GM18507 (cell line): ENCODE measurements at places on chromosomes 16 and 17.

- DNase-seq, result peak; percentile 93
These were observed at the start of gene METRNL for GRCh38 chr17:83079352-83079747. METRNL (plus strand) TSS chr17:83079609; CDS start chr17:83079816, 207 bp downstream.

GRCh38 chr17:30832438-30833124 is 815 bp downstream of the ATAD5 start:
- DNase-seq, result no peak

DNA sequence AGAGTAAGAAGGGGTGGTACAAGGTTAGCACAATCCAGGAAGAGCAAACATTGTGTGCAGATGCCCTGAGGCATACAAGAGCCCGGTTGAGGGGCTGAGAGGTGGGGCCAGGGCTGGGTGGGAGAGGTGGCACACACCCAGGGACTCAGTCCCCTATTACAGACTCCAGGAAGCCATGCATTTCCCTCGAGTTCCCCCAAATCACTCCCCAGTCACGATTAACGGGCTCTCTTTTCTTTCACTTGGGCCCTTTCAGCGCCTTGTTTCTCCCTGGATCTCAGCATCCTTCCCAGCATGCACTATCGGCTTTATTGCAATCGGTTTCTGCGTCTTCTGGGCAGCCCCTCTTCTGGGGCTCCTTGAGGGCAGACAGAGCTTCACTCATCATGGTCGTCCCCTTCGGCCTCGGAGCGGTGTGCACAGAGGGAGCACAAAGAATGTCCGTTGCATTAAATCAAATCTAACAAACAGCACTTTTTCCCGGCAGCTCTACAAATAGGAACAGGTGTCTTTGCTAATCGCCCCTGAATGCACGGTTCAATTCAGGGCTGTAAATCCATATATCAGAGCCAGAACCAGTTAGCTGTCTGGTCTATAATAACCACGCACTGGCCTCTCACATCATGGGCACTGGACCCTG is 184.6 kb upstream of the HSBP1 start:
- DNase-seq, result no peak

GRCh38 chr16:80100186-80100585 is 440.6 kb upstream of the DYNLRB2 start:
- DNase-seq, result no peak

DNA sequence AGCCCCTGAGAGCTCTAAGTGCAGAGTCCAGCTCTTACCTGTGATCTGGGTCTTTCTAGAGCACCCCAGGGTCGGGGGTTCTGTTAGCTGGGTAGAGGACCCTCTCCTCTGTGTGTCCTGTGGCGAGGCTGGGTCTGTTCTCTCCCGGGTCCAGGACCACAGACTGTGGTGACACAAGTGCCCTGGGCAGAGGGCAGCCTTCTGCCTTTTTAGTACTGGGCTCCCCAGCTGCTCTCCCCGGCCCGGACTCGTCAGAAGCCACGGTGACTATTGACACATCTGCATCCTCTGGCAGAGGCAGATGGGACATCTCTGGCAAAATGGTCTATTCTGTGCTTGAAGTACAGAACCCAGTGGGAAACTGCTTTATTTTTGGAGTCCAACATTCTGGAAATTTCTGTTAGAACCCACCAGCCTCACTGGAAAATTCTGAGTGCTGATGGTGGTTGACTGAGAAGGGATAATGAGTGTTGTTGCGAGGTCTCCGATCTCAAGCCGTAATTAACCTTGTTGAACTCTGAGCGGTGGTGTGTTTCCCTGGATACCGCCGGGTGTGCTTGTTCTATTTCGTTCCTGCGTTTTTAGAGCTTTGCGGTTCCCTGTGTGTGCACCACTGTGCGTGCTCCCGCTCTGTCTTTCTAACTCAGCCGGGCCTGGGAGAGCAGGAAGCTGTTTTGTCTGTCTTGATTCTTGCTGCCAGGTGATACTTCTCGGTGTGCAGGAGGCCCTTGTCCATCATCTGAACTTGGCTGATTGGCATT is 26.0 kb upstream of the NUDT16L1 start:
- DNase-seq, result no peak

- no peak for DNase-seq
These were observed 139.0 kb upstream of the TNRC6C start for GRCh38 chr17:77819497-77819896.

- DNase-seq, result no peak
These were observed 20.0 kb downstream of the ABHD15 start for GRCh38 chr17:29546830-29547229.

DNA sequence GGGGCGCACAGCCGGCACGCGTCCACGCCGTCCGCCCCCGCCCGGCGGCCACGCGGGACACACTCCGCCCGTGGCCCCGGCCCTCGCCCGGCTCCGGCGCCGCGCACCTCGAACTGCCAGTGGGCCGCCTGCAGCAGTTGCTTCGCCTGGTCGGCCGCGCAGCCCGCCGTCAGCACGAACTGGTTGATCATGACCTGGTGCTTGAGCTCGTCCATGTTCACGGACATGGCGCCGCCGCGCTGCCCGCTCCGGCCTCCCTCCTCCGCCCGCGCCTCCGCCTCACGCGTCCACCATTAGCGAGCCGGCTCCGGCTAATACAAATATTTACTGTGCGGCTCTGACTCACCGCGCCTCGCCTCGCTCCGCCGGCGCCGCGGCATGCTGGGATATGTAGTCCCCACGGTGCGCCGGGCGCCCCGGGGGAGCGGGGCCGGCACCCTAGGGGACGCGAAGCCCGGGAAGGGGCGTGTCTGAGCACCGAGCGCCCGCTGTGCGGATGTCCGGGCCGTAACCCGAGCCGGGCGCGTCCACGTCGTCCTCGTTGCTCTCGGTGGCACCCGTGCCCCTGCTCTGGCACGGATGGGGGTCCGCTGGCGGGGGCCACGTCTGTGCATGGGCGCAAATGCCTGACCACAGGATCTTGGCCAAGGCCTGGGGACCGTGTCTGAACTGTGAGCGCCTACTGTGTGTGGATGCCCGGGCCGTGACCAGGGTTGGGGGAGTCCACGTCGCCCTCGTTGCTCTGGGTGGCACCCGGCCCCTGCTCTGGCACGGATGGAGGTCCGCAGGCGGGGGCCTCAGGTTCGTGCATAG is at the start of gene UBALD1:
TSS of gene UBALD1 (minus strand) at position 318 of the 813 bp plus-strand sequence. CDS start at position 227, 91 bp downstream.
- peak; percentile 81 for DNase-seq

- no peak for DNase-seq
These were observed 38.6 kb upstream of the TOB1 start for GRCh38 chr17:50904518-50905459.

DNA sequence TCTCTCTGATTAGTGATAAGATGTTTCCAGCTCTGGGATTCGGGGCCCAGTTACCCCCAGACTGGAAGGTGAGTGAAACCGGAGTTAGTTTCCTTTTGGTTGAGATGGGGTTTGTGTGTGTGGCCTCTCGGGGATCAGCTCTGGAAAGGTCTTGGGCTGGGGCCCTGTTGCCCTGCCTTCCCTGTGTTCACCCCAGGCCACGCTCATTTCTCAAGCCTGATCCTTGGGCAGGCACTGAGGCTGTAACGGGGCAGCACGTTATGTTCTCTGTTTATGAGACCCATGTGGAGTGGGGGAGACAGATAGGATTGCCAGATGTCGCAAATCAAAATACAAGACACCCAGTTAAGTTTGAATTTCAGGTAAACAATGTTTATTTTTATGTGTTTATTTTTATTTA is 35.5 kb downstream of the CPNE2 start:
- DNase-seq, result no peak

GRCh38 chr17:62588109-62588508 is 39.4 kb upstream of the MRC2 start:
- no peak for DNase-seq

DNA sequence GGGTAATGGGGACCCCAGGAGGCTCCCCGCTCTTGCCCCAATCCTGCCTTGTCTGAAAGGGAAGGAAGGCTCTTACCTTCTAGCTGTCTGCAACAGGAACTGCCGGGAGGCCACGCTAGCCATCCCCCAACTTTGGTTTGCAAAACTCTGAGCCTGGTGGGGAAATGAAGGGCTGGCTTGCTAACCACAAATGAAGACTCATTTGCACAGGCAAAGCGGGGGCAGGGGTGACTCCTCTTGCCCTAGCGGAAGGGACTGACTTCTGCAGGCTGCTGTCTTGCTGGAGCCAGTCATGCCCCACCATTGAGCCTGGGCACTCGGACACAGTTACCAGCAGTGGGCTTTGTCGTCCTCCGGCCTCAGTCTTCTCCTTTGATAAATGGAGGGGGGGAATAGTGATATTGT is 52.6 kb downstream of the PLCG2 start:
- no peak for DNase-seq

DNA sequence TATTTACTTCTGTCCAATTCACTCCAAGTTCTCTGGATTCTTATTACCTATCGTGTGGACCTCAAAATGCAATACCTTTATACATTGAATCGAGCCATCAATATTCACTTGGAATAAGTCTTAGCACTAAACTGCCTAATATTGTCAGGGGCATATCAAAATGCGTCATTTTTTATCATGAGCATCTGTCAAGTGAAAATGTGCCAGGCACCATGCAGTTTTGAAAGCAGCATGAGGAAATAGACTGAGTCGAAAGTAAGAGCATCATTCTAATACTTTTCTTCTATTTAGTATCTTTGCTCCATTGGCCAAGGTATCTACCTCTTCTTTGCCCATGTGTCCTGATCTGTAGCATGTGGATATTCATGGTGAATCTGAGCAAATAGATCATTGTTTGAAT is 1193.4 kb downstream of the CDH11 start:
- DNase-seq, result no peak

DNA sequence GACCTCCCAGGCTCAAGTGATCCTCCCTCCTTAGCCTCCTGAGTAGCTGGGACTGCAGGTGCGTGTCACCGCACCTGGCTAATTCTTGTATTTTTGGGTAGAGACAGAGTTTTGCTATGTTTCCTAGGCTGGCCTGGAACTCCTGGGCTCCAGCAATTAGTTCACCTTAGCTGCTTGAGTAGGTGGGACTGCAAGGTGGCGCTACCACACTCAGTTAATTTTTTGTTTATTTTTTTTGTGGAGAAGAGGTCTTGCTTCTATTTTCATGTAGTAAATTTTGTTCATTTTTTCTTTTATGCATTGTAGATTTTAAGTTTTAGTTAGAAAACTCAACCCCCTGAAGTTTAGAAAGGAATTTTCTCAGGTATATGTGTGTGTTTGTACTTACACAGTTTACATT is 21.7 kb downstream of the RNF135 start:
- no peak for DNase-seq

- DNase-seq, result no peak
These were observed 27.6 kb downstream of the CLUAP1 start for GRCh38 chr16:3528406-3528805.

DNA sequence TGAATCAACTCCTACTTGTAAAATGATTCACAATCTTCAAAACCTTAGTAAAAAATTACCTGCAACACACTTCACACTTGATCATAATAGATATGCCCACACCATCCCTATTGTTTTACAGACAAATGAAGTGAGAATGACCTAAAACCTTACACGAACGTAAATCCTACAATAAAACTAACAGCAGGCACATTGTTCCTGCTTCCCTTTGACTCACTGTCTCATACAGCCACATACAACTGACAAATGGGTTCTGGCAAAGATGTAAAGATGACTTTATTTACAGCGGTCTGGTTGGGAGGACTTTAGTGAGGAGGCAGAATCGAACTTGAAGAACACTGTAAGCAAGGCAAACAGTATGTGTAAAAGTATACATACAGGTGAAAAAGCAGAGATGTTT is 188.7 kb downstream of the MYO1D start:
- no peak for DNase-seq

- no peak for DNase-seq
These were observed 2.6 kb downstream of the GTF3C1 start for GRCh38 chr16:27547134-27547533.

DNA sequence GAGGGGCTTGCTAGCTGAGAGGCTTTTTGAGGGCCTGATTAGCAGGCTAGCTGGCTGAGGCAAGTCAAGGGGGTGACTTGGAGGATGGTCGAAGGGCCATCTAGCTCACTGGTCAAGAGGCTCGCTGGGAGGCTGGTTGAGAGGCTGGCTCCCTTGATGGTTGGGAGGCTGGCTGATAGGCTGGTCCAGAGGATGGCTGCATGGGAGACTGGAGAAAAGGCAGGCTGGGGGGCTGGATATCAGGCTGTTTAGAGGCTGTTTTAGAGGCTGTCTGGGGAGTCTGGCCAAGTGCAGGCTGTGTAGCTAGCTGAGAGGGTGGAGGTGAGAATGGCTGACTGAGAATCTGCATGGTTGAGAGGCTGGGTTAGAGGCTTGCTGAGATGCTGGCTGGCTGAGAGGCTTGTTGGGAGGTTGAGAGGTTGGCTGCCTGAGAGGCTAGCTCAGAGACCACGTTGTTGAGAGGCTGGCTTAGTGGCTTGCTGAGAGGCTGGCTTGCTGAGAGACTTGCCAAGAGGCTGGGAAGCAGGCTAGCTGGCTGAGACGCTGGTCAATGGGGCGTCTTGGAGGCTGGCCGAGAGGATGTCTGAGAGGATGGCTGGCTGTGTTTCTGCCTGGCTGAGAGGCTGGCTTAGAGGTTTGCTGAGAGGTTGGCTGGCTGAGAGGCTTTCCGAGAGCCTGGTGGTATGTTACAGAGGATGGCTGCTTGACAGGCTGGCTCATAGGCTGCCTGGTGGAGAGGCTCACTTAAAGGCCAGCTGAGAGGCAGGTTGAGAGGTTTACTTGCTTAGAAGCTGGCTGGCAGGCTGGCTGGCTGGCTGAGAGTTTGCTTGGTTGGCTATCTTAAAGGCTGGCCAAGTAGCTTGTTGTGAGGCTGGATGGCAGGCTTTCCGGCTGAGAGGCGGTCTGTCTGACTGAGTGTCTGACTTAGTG is 36.6 kb upstream of the ACSM2B start:
- no peak for DNase-seq

DNA sequence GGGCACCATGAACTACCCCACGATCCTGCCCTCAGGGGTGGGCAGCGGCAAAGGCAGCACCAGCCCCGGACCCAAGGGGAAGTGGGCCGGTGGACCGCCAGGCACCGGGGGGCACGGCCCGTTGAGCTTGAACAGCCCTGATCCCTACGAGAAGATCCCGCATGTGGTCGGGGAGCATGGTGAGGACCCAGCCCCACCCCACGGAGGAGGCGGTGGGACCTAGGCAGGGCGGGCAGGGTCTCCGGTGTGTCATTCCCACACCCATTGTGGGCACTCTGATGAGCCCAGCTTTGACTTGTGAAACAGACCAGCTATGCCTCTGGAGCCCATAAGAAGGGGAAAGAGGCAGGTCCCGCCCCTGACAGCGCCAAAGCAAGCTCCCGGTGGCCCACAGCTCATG is 22.8 kb downstream of the TPSG1 start:
- no peak for DNase-seq

- no peak for DNase-seq
These were observed 1.2 kb downstream of the GRB2 start for GRCh38 chr17:75404223-75404730.

GRCh38 chr17:63398680-63399079 is 47.4 kb downstream of the CYB561 start:
- DNase-seq, result no peak
